ENCODE measurements at places on chromosomes 11 and 22. TPM values are rescaled to one million over a fixed set of nuclear protein-coding genes. Genes with fewer than 3 reads are reported as not detected.

DNA sequence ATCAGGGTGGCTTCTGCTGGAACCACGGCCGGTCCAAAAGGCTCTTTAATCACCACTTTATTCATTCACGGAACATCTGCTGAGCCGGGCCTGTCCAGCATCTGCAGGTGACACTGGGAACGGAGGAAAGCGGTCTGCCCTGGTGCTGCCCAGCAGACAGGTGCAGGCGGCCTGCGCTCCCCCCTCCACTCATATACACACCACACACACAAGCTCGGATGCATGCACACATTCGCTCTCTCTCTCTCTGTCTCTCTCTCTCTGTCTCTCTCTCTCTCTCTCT, 736.9 kb downstream of the BRD1 start:
- no peak for DNase-seq

DNA sequence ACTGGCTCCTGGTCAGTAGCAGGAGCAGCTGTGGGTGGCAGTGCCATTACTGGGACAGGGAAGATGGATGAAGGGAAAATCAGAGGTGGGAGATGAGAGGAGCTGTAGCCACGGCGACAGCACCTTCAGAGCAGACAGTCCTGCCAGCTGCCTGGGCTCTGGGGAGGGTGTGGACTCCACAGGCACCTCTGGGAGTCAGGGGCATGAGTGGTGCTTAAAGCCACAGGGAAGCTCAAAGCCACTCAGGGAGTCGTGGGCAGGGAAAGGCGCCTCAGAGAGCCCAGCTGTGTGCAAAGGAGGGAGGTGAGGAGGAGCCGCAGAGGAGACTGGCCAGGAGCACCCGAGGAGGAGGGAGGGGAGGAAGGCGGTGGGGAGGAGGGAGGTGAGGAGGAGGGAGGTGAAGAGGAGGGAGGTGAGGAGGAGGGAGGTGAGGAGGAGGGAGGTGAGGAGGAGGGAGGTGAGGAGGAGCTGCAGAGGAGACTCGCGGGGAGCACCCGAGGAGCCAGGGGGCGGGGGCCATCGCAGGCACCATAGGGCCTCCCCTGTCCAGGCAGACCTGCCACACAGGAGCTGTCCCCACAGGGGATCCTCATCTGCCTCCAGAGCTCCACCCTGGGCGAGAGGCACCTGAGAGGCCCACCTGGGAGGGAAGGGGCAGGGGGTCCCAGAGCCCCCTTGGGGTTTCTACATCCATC, 977.6 kb downstream of the BRD1 start:
- DNase-seq: no peak

GRCh38 chr11:75502138-75502537, 23.6 kb downstream of the GDPD5 start:
- DNase-seq: no peak

DNA sequence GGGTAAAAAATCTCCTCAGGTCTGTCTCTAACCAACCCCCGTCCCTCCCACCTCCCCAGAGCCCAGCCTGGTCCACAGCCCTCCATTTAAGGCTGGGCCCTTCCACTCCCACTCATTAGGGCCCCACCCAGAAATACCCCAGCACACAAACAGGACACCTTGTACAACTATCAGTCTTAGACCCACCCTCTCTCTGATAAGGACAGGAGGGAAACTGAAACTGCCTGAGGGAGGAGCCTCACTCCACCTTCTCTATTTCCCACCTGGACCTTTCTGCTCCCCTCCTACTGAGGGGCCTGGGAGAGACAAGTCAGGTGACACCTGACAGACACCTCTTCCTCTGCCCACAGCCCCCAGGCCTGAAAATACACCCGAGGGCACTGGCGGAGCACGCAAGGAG, 90.2 kb downstream of the PLEKHA7 start:
- DNase-seq: no peak

- no peak for DNase-seq
Observed at GRCh38 chr11:89535221-89535620, 44.0 kb upstream of the NOX4 start.

GRCh38 chr11:57713835-57714234, 1.4 kb downstream of the TMX2 start:
- DNase-seq: no peak

DNA sequence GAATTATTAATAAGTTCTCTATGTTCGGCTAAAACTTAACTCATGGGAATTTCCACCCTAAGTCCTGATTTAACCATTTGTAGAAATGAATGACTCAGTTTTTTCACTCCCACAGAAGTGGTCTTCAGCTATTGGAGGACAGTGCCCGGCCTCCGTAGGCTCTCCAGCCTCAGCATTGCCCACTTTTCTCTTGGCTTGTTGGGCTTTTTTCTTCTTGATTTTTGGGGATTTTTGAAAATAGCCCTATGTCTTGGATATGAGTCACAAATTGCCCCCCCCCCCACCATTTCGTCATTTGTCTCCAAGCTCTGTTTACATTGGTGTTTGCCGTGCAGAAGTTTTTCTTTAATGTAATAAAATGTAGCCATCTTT, 66.7 kb downstream of the PACS1 start:
- peak; percentile 35 for DNase-seq

DNA sequence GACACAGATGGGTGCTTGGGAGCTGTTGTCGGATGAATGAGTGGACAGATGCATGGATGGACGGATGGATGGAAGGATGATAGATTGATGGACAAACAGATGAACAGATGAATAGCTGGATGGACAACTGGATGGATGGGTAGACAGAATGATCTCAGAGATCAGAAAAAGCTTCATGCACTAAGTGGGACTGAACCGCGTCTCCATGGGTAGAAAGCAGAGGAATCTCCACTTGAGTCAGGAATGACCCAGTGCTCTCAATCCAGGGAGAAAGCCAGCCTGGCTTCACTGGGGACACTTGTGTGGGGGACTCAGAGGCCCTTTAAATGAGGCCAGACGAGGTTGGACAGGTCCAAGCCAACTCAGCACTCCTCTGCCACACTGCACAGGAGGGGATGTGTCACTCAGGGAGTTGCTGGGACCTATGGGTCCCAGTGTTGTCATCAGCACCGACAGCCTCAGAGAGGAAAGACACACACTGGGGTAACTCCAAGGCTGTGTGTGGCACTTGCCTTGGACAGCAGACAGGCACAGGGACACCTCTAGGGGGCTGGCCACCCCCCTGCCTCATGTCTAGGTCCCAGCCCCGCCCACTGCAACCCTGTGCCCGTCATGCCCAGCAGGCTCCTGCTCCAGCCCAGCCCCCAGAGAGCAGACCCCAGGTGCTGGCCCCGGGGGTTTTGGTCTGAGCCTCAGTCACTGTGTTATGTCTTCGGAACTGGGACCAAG, 5.6 kb downstream of the IGLL5 start:
- no peak for DNase-seq

GRCh38 chr11:91776655-91777054, 448.0 kb upstream of the FAT3 start:
- no peak for DNase-seq

DNA sequence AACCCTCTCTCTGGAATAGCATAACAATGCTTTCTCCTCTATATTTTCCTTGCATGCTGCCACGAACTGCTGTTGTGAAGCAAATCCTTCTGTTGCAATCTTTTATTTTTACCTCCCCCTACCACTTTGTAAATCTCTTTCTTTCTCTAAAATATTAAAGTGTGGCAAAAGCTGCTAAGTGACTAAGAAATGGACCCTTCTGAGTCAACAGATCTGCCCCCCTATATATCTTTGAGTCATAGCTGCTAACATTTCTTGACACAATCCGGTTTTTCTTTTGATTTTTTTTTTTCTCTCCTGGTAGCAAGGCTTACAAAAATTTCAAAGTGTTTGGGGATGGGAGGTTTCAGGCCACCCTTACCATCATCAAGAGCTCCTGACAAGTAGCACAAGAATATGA, 39.0 kb upstream of the KIRREL3 start:
- no peak for DNase-seq

DNA sequence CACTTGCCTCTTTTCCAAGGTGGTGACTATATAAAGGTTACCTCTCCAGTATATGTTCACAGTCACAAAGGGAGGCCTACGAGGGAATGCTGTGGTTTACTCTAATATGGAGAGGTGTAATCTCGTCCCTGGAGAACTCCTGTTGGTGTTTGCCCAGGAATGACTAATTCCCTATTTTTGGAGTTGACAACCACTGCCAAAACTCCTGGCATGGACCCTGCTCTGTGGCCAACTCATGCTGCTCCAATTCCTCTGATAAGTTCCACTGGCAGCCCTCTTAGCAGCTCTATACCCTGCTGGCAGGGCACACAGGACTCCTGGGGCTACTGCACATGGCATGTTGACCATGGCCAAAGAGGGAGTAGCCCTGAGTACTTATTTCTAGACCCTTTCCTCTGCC, 418.7 kb upstream of the ANO5 start:
- DNase-seq: peak; percentile 2

- no peak for DNase-seq
Observed at GRCh38 chr11:62202910-62203309, 5.6 kb upstream of the SCGB2A1 start.

GRCh38 chr11:18171377-18172000, 1.1 kb upstream of the MRGPRX4 start:
- peak; percentile 21 for DNase-seq

DNA sequence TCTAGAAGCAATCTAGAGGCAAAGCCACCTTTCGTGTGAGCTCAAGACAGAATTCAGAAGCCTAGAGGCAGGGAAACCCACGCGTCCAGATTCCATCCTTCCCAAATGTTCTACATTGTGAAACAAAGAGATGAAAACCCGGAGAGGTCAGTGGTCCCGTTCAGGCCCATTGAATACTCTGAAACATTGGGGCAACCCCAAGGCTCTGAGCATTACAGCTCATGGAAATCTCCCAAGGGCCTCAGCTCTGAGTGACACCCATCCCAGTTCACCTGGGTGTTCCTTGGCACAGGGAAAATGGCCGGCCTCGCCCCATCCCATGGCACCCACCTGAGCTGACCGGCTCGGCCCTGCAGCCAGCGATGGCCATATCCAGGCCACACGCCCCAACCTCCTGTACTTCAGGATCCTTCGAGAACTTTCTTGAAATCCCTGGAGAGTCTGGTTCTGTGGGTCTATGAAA, 128.6 kb upstream of the FGF3 start:
- DNase-seq: no peak

DNA sequence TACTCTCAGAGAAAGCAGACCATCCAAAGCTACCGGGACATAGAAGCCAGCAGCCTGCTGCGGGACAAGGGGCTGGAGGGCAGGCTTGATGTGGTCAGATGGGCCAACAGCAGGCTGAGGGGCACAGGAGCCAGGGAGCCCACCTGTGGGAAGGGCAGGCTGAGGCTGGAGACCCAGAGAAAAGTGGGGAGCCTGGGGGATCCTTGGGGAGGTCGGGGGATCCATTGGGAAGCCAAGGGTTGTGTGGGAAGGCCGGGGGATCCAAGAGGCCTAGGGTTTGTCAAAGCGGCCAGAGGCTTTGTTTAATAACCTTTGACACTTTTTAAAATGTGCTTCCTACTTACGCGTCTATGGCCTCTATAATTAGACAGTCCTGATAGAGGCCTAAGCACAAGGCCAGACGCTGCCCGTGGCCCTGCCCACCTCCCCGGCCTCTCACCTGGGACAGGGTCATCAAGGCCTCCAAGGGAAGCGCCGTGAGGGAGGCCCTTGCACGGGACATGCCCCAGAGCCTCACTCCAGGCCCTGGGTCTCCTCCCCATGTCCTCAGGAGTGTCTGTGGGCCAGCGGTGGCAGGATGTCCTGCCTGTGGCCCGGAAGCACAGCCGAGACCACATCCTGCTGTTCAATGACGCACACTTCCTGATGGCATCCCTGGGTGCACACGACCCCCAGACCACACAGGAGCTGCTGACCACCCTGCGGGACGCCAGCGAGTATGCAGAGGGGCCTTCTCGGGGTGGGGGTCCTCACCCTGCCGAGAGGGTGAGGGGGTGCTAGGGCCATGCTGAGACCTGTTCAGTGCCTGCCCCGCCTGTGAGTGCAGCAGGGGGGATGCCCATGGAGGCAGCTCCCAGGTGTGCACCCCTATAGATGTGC, 8.6 kb upstream of the GTSE1 start:
- peak; percentile 10 for DNase-seq

GRCh38 chr11:100908746-100909145, 220.9 kb downstream of the PGR start:
- peak; percentile 35 for DNase-seq

GRCh38 chr11:87645626-87646025, 529.6 kb downstream of the RAB38 start:
- DNase-seq: no peak

- DNase-seq: no peak
Observed at GRCh38 chr11:34744511-34744910, 123.6 kb downstream of the EHF start.

DNA sequence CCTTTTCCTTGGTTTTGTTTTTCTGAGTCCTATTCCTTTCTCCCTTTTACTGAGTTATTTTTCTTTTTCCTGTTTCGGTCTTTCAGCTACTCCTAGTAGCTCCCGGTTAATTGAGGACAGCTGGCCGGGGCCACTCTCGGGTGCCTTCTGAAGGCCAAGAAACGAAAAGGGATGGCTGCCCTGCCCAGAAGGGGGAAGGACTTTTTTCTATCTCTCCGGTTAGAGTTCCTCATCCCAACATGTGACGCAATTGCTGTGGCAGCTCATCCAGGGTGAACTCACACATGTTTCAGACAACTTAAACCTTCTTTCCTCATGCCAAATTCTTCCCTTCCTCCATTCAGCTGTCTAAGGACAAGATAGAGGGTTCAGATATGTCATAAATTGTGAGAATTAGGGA, 83.6 kb downstream of the PIWIL4 start:
- DNase-seq: no peak

- DNase-seq: no peak
Observed at GRCh38 chr22:28426346-28427132, 253.1 kb downstream of the TTC28 start.

GRCh38 chr22:35230839-35231584, 26.3 kb upstream of the HMGXB4 start:
- DNase-seq: peak; percentile 59

DNA sequence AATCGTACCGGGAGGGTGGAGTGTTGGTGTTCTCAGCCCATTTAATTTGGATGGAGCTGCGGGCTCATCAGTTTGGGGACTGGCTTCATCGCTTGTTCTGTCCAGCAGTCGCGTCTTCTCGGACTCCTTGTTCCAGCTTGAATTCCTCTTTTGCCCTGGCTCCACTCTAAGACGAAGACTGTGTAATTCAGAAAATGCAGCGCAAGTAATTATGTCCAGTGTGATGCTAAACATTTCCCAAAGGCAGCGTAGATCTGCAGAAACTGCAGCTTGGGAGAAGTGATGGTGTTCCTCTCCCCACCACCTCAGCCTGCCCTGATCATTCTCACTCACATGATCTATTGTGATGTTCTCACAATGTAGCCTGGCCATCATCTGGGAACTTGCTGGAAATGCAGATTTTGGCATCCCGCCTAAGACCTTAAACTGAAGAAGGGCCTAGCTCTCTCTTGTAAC, 666 bp downstream of the SLC25A18 start:
- no peak for DNase-seq

TLCD5 gene
- 11.4 TPM for total RNA-seq

TIMP3 gene
- total RNA-seq: 26.1 TPM

RNF26 gene
- 2.9 TPM for total RNA-seq

OR8G5 gene
- total RNA-seq: not detected

All from Daoy (cell line).